ENCODE measurements at places on chromosomes 5 and 9.

DNA sequence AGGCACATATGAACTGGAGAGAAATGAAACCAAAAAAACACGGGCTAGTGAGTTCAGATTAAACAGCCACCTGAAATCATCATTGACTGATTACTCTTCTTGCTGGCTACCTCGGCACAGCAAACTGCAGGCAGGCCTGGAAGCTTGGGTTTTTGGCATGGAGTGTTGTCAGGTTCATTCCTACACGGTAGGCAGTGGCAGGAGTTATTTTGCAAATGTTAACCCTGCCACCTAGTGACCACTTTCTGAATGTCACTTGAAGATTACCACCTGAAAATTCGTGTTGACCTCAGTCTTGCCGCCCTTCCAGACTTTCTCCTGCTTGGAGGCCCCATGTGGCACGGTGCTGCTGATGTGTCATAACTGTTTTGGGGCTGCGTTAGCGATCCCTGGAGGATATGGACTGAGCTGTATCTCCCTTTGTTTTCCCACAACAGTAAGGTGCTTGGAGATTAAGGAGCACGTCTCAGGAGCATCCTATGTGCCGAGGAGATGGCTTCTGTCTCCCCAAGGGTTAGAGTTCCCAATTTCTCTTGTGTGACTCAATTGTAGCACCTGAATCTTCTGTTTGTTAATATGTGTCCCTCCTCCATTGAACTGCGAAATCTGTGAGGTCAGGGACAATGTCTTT is 12.7 kb upstream of the CD180 start:
- DNase-seq: peak; percentile 73

GRCh38 chr9:101737705-101738565 is 512 bp downstream of the GRIN3A start:
- no peak for DNase-seq

GRCh38 chr9:101859620-101860019 is 121.2 kb upstream of the GRIN3A start:
- DNase-seq: no peak

DNA sequence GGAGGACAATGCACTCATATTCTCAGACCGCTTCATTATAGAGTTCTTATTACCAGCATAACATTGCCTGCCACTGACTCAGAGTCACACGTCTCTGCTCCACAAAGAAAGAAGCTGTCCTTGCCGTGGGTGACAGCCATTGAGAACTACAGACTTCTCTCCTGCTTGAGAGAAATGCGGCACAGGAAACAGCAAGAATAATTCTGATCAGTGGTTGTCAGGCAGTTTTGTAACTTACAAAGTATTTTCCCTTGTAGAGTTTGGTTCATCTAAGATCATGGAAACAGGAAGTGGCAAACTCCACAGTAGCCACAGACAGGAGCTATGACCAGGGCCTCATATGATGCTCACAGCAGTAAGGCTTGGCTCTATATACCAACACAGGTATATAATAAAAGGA is 47.0 kb downstream of the KCNV2 start:
- DNase-seq: peak; percentile 10

GRCh38 chr5:56620903-56621677 is 194.3 kb upstream of the MAP3K1 start:
- DNase-seq: no peak

DNA sequence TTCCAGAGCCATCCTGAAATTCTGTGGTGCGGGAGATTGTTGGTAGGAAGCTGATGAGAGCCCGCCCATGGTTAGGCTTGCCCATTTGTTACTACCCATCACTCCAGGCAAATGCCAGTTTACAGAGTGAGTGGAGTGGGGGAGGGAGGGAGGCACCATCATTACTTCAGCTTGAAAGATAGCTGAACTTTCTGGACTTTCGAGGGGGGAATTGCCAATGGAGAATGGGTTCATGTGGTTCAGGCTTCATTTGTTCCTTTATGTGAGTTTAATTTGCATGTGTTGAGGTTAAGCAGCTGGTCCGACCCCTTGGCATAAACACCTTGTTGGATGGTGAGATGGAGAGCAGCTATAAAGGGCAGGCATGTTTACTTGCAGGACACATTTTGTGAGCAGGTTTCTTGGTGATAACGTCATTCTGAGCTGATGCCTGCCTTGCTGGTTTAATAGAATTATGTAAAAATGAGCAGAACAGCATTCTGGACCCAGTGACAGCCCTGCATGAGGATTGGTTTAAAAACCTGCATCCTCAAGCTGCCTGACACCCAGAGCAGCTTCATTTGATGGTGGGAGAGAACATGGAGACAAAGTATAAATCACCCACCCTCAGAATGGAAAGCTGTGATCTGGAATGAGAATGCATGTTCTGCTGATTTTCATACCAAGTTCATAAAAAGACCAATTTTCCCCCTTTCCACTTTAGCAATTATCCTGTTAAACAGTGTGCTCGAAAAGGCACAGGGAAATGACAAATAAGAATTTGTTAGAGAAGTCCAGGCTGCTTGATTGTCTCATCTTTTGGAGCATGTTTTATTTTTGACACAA is 106.3 kb downstream of the TRIO start:
- no peak for DNase-seq

DNA sequence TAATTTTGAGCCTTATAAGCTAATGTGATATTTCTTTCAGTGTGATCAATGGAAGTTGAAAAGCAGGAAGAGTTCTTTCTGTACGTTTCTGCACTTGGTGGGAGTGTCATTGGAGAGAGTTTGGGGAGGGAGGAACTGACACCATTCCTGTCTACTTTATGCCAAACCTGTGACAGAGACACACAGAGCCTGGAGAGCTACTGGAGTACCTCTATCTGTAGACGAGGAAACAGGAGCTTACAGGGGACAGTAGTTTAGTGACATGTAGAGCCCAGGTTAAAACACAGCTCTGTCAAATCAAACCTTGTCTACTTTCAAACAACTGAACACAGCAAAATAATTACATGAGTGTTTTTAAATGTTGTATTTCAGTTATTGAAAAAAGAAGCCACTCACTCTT is 103.6 kb downstream of the PDE4D start:
- DNase-seq: no peak

- DNase-seq: no peak
Measured at GRCh38 chr9:106891286-106891685, 28.3 kb downstream of the ZNF462 start.

DNA sequence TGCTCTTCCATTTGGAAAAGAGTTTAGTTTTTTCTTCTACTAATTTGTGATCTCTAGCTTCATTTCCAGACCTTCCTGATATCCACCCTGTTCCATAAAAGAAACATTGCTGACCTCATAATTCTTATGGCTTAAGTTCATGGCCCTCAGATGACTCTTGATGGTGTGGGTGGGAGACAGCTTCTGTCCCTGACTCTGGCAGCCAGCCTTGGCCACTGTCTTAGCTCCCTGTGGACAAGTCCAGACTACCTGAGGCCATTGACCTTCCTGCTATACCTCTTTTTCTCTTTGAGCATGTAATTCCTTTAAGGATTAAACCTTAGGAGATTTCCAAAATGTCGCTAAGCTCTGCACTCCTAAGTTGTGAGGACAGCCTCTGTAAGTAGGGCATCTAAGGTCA is 101.1 kb upstream of the DAP start:
- DNase-seq: no peak

DNA sequence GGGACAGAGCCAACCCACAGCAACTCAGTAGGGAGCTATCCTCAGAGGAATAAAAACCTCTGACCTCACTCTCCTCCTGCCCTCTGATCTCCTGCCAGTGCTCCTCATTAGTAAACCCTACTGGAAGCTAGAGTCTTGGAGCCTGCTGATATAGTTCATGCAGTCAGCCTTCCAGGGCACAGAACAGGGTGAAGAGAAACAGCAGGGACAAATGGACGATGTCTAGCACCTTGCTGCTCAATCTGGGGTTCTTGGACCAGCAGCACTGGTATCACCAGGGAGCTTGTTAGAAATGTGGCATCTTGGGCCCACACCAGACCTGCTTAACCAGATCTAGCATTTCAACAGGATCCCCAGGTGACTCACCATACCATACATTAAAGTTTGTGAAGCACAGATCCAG is 5.5 kb upstream of the GALNT12 start:
- no peak for DNase-seq

Measured in CD4-positive, alpha-beta T cell treated with Interferon alpha-2 for 1 hour (primary cell).